CD4-positive, alpha-beta T cell (primary cell): ENCODE measurements at places on chromosomes 3 and 15. TPM values are rescaled to one million over a fixed set of nuclear protein-coding genes. Genes with fewer than 3 reads are reported as not detected.

DNA sequence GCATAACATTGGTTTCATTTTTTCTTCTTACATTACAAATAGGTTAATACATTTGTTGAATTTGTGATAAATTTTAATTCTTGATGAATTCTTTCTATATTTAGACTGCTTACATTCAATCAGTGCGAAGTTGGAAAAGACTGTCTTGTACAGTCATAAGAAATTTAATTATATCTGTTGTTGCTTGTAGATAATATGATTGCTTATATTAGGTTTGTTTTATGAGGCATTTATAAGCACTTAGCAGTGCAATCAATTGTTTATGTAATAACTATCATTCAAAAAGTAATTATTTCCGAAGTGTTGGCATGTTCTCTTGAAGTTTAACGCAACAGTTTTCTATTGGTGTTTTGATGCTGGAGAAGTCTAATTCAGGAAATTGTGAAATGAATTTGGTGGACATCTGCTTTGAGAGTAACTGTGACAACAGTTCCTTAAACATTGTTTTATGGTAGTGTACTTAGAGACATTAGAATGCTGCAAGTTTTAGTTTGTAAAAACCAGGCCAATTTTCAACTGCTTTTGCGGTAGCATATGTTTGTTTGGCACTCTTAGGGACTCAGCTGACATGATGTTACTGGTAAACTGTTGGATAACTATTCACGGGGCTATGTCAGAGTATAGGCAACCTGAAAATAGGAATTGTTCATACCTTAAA, 99.7 kb downstream of the NAALADL2 start:
- no peak overlapping the region for H3K27ac ChIP-seq
- H3K4me1 ChIP-seq, result no peaks in the 10 kb centered on the region
- no peaks in the 10 kb centered on the region for H3K36me3 ChIP-seq
- H3K4me3 ChIP-seq, result no peak overlapping the region

GRCh38 chr15:58182460-58183163, 44.4 kb downstream of the AQP9 start:
- H3K27me3 ChIP-seq, result peaks cover 20% of the 10 kb centered on the region
- no peak for DNase-seq
- no peak overlapping the region for H3K4me3 ChIP-seq
- no peaks in the 10 kb centered on the region for H3K36me3 ChIP-seq

DNA sequence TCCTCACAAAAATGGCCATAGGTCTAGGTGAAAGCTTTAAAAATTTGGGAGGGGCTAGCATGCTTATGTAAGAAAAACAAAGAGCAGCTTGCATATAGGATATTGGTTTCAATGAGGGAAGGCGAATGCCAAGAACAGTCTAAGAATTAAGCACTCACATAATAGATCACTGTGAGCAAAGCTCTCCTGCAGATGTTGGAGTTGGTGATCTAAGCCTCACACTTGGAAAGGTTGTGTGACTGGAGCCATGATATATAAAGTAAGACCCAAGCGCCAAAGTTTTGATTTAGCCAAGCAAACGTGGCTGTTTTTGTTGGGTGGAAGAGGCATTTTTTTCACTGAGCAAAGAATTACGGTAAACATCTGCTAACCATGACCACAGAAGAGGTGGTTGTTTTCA, 237.5 kb downstream of the FOXP1 start:
- H3K4me1 ChIP-seq, result peaks cover 9% of the 10 kb centered on the region
- no peaks in the 10 kb centered on the region for H3K27me3 ChIP-seq
- no peak overlapping the region for H3K27ac ChIP-seq
- no peak for DNase-seq
- H3K36me3 ChIP-seq, result peaks cover 17% of the 10 kb centered on the region
- no peak overlapping the region for H3K4me3 ChIP-seq

GRCh38 chr3:119645813-119646212, 14.6 kb downstream of the POPDC2 start:
- no peak overlapping the region for H3K4me3 ChIP-seq
- no peaks in the 10 kb centered on the region for H3K4me1 ChIP-seq
- no peak overlapping the region for H3K27ac ChIP-seq

DNA sequence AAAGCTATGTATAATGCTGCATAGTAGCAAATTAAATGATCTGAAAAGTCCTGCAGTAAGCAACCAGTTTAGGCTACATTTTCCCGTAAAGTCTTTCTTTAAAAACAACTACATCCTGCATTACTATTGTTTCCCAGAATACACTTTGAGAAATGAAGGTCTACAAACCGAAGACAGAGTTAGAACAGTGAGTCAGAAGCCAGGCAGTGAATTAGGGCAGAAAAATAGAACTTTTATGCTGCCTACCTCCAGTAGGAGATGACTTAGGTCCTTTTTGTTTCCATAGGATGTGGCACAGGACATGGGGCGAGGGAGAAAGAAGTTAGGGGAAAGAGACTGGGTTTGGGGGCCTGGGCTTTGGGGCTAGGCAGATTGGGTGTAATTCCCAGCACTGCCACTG, 127.3 kb downstream of the PPM1L start:
- H3K27me3 ChIP-seq, result no peaks in the 10 kb centered on the region
- DNase-seq, result no peak
- H3K36me3 ChIP-seq, result no peaks in the 10 kb centered on the region
- no peaks in the 10 kb centered on the region for H3K4me1 ChIP-seq
- no peak overlapping the region for H3K4me3 ChIP-seq

- DNase-seq, result no peak
- H3K27ac ChIP-seq, result no peak overlapping the region
- no peak overlapping the region for H3K4me3 ChIP-seq
- no peaks in the 10 kb centered on the region for H3K27me3 ChIP-seq
Measured at GRCh38 chr15:58506064-58506490, 74.3 kb downstream of the LIPC start.

Gene HYAL3
- 3.0 TPM for total RNA-seq

Gene SLC22A14
- total RNA-seq, result 0.11 TPM

Gene NUSAP1
- 2.3 TPM for total RNA-seq

Gene IGSF11
- 0.58 TPM for total RNA-seq
